ENCODE measurements at places on chromosomes 2 and 18.

DNA sequence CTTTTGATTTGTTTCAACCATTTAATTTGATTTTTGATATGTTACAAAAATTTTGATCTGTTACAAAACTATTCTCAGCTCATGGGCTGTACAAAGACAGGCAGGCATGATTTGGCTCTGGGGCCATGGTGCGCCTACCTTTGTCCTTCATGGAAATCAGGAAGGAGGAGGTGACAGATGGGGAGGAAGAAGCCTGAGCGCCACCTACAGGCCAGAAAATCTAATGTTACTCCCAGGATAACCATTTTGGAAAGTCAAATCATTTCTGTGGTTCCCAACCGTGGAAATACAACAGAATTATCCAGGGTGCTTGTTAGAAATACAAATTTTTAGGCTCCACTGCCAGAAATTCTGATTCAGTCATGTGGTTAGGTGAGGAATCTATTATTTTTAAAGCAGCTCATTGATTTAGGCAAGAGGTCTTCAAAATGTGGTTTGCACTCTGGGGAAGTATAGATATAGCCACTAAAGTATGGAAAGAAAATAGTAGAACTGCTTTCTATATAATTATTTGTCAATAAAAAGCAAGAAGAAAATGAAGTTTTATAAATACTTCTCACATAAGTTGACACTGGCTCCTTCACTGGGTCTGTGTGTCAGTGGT, 93.9 kb downstream of the EVA1A start:
- DNase-seq = no peak

DNA sequence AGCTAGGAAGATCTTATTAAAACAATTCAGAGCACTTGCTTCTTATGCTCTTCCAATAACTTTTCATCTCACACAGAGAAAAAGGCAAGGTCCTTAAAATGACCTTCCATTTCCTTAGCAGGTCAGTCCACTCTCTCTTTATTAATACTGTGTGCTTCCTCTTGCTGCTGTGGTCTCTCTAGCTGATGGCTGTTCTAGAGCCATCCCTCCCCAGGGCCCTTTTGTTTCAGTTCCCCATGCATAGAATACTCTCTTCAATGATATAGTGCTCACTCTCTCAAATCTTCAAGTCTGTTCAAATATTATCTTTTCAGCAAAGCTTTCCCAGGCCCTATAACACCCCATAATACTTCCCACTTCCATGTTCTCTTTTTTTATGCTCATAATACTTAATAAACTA, 469.3 kb downstream of the METTL4 start:
- no peak for DNase-seq

GRCh38 chr2:11201969-11202368, 46.7 kb downstream of the SLC66A3 start:
- DNase-seq = no peak

DNA sequence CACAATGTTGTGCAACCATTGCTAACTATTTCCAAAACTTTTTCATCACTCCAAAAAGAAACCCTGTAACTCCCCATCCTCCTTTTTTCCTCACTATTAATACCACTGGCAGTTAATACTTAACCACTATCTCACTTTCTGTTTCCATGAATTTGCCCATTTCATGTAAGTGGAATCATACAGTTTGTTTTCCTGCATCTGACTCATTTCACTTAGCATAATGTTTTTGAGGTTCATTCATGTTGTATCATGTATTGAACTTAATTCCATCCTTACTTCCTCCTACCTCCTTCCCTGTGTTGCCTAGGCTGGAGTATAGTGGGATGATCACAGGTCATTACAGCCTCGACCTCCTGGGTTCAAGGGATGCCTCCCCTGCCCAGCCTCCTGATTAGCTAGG, 68.3 kb downstream of the FAM117B start:
- DNase-seq = no peak

GRCh38 chr2:42030200-42030759, 17.5 kb upstream of the PKDCC start:
- no peak for DNase-seq

- no peak for DNase-seq
Measured at GRCh38 chr2:227466887-227467600, 4.9 kb upstream of the AGFG1 start.

DNA sequence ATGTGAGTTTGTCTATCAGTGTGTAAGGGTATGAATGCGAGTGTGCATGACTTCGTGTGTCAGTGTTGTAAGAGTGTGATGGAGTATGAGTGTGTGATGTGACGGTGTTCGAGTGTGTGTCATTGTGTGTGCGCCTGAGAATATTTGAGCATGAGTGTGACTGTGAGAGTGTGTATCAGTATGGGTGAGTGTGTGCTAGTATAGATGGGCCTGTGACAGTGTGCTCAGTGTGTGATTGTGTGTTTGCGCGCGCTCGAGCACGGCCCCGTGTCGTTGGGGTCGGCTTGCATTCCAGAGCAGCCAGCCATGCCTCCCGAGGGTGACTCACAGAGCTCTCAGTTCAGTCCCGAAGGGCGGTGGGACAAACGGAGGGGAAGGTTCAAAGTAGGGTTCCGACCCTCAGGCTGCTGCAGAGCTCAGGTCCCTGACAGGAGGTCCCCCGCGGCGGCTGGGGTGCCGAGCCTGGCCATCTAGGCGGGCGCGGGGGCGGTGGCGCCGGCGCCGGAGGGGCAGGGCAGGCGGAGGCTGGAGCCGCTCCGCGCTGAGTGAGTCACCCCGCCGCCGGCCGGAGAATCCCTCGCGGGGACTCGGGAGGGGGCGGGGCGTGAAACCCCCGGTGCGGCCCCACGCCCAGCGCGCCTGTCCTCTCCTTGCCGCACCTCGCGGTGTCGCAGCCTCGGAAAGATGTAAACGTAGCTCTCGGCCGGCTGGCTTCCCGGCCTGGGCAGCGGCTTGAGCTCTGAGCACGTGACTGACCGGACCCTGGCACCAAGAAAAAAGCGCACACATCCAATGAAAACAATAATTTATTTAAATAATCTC, 3.8 kb downstream of the DLX2 start:
- no peak for DNase-seq

DNA sequence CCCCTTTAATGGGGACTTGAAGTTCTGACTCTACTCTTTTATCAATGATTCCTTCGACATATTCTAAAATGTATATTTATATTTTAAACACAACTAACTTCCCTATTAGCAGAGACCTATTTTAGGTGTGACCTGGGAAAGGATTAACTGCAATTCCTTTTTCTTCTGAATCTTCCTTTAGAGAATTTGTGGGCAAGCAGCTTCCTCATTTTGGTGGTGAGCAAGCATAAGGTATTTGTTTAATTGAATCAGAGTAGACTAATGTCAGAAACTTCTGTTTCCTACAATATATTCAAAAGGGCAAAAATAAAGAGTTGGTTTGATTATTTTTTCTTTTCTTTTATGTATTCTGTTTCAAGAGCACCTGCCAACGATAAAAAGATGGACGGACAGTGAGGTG, 237.0 kb downstream of the IKZF2 start:
- no peak for DNase-seq

DNA sequence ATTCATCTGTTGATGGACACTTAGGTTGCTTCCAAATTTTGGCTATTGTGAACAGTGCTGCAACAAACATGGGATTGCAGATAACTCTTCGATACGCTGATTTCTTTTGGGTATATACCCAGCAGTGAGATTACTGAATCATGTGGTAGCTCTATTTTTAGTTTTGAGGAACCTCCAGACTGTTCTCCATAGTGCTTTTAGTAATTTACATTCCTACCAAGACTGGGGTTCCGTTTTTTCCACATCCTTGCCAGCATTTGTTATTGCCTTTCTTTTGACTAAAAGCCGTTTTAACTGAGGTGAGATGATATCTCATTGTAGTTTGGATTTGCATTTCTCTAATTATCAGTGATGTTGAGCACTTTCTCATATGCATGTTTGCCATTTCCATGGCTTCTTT, 200.3 kb downstream of the MBD5 start:
- no peak for DNase-seq

GRCh38 chr18:56702946-56703345, 51.8 kb downstream of the WDR7 start:
- DNase-seq = peak; percentile 6

DNA sequence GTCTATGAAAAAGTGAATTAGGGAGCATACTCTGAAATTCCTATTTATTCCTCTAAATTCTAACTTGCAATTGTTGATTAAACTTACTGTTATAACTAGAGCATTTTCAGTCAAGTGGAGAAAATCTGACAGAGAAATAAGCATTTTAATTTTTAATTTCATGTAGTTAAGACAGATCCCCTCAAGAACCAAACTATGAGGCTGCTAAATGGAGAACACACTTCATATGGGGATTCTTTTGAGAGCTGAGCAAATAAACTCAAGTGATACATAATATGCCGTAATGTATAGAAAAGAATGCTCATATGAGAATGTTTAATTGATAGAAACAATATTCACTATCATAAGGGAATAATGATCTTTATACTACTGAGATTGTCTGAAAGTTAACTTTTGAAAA, 340.8 kb downstream of the ERBB4 start:
- DNase-seq = no peak

GRCh38 chr2:16709769-16710168, 44.1 kb upstream of the CYRIA start:
- no peak for DNase-seq

DNA sequence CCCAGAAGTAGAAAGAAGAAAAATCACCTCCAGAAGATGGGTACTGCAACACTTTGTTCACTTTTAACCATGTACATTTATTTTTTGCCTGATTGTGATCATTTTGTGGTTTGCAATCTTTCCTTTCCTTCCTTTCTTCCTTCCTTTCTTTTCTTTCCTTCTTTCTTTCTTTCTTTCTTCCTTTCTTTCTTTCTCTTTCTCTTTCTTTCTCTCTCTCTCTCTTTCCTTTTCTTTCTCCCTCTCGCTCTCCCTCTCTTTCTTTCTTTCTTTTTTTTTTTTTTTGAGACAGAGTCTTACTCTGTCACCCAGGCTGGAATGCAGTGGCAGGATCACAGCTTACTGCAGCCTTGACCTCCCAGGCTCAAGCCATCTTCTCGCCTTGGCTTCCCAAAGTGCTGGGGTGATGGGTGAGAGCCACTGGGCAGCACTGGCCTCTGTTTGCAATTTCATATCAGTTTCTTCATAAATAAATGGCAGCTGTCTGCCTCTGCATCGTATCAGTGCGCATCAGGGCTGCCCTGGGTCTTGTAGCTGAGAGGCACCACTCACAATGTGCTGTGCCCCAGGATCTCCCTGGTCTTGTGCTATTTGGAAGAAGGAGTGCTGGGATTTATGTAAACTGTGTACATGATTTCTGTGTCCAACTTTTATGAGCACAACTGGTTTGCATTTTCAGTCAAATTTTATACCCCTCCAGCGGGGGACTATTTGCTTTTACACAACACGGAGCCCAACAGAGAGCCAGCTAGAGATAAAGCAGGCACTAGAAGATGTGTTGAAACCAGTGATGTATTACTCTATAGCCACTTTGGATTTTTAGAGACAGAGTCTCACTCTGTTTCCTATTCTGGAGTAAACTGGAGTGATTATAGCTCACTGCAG, 6.9 kb upstream of the LIMS2 start:
- DNase-seq = no peak

DNA sequence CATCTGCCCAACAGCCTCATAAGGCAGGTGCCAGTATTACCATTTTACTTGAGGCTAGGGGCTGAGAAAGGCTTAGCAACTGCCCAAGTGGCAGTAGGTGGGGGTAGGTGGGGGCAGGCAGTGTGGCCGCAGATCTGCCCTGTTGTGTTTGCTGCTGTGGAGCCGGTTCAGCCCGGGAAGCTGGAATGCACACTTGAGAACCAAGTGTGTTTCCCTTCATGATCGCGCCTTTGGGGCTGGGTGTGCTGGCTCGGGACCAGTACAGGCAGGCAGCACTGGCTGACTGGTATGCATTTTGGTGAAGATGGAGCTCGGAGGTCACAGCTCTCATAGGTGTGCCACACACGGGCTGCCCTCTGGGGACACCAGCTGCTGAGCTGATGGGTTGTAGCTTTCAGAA, 85.1 kb downstream of the CABLES1 start:
- DNase-seq = no peak

- DNase-seq = no peak
Measured at GRCh38 chr2:74374509-74375205, 5.5 kb downstream of the DCTN1 start.

- no peak for DNase-seq
Measured at GRCh38 chr2:110807522-110807921, 75.1 kb downstream of the ACOXL start.

DNA sequence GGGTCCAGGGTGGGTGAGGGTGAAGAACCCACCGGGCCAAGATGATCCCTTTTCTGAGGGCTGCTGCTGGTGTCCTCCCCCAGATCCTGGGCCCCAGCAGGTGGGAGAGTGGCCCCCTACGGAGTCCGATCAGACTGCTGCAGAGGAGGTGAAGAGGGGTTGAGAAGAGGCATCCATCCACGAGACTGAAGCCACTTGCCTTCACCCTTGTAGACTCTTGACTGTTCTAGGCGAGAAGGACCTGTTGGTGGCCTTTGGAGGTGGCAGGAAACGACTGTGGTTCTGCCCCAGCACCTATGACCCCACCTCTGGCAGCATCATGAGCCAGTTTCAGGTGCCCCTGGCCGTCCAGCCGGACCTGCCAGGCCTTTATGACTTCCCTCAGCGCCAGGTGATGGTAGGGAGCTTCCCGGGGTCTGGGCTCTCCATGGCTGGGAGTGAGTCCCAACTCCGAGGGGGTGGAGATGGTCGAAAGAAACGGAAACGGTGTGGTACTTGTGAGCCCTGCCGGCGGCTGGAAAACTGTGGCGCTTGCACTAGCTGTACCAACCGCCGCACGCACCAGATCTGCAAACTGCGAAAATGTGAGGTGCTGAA, 1.5 kb downstream of the TET3 start:
- DNase-seq = no peak

- DNase-seq = no peak
Measured at GRCh38 chr2:118668431-118669424, 178.7 kb downstream of the EN1 start.

GRCh38 chr2:189369566-189369965, 71.7 kb upstream of the WDR75 start:
- no peak for DNase-seq

DNA sequence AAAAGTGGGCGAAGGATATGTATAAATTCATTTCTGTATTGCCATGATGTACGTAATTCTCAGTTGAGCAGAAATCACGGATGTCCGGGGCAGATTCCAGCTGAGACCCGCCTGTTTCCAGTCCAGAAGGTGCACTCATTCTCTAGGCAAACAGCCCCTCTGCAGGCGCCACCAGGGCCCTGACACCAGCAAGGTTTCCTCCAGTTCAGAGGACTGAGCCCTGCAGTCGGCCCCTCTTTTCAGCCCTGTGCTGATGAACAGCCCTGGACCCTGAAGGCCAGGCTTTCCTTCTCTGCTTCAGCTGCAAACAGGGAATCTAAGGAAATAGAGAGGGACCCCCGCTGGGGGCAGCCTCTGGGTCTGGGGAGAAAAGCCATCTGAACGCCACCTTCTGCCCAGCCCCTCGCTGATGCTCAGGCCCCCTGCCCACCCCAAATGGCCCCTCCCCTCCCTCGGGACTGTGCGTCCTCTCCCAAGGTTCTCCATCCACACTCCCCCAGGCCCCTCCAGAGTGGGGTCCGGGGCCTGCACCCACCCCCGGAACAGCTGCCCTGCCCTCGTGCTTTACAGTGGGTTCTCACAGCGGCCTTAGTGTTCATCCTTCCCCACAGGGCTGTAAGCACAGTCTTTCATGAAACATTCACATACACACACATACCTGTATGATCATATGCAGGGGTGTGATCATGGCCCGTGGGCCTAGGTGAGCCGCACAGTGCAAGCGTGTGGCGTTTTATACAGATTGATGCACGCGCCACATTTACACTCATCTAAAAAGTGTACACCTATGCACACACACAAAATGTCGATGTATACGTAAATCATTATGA, 12.1 kb downstream of the COPS9 start:
- no peak for DNase-seq

- peak; percentile 5 for DNase-seq
Measured at GRCh38 chr2:43676322-43677050, at the start of gene C1GALT1C1L. Gene C1GALT1C1L, minus strand, starts transcription at chr2:43676429. Its CDS starts 107 bp downstream, at chr2:43676322.

Data from stimulated activated CD8-positive, alpha-beta memory T cell treated with anti-CD3 and anti-CD28 coated beads, Interleukin-12 subunit alpha, Interleukin-12 subunit beta, amount 100 ng/mL, for 1 hour (primary cell).